ENCODE measurements at places on chromosomes 3 and 15.

DNA sequence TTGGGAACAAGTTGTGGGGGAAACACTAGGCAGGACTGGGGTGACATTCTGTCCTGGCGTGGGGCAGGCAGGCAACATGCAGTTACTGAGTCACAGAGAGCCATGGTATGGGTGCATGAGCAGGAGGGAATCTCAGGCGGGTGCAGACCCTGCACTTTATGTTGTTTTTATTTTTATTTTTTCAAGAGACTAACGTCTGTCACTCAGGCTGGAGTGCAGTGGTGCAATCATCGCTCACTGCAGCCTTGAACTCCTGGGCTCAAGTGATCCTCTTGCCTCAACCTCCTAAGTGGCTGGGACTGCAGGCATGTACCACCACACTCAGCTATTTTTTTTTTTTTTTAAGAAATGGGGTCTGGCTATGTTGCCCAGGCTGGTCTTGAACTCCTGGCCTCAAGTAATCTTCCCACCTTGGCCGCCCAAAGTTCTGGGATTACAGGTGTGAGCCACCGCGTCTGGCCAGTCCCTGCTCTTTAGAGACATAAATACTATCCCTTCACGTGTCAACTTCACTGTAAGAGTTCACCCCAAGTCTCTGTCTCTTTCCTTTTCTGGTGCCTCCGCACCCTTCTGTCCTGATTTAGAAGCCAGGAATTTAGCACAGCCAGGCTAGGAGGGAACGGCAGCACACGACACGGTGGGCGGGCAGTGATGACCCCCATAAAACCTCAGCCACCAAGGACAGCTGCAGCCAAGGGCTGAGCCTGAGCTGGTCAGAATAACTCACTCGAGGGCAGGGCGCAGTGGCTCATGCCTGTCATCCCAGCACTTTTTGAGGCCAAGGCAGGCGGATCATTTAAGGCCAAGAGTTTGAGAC lies 72.8 kb upstream of the IQSEC1 start:
- DNase-seq: no peak

- DNase-seq: no peak
Observed at GRCh38 chr15:62850318-62850717, 192.2 kb upstream of the TPM1 start.

DNA sequence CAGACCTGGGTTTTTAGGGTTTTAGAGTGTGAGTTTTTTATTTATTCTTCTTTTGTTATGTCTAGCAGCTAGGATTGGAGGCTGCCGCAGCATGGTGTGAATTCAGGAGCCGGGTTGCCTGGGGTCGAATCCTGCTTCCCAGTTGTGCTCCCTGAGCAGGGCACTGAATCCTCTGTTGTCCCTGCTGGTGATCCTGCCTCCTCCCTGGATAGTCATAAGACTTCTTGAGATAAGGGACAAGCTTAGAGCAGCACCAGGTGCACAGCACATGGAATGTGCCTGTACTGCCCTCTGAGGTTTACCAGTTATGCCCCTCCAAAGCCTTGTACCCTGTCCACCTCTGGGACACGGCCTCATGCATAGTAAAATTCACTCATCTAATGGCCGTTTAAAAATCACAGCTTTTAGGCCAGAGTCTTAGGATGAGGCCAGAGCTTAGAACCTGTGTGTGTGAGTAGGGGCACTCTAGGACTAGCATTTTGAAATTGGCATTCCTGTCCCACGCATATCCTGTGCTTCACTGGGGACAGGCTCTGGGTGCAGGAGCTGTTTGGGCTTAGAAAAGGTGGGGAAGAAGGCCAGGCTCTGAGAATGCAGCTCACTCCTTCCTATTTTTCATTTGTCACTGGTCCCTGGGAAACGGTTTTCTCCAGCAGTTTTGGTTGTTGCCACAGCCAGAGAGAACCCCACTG lies 47.7 kb downstream of the CHCHD6 start:
- no peak for DNase-seq

DNA sequence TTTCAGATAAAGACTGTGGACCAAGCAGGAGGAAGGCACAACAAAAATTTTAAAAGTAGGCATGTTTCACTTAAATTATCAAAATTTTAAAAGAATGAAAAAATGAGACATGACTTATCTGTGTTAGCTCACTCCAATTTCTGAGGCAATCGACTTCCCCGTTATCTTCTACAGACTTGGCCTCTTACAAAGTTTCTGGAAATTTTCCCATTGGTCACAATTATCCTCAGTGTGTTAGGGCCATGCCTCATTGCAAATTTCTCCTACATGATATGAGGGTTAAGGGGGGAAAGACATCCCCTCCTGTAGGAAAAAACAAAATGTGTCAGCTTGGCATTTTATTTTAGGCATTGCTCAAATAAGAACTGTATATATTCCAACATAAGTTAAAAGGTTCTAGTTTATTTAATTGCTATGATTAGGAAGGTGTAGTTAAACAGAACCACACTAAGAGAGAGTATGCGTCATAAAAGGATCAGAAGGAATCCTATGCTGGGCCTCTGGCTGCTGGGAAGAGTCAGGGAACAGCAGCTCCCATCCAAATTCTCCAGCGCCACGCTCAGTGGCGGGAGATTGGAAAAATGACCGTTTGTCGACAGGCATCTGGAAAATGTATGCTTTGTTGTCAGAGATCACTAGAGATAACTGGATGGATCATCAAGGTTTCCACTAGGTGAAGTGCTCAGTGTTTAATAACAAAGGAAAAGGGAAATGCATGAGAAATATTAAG lies 463.6 kb upstream of the NR2F2 start:
- DNase-seq: no peak

DNA sequence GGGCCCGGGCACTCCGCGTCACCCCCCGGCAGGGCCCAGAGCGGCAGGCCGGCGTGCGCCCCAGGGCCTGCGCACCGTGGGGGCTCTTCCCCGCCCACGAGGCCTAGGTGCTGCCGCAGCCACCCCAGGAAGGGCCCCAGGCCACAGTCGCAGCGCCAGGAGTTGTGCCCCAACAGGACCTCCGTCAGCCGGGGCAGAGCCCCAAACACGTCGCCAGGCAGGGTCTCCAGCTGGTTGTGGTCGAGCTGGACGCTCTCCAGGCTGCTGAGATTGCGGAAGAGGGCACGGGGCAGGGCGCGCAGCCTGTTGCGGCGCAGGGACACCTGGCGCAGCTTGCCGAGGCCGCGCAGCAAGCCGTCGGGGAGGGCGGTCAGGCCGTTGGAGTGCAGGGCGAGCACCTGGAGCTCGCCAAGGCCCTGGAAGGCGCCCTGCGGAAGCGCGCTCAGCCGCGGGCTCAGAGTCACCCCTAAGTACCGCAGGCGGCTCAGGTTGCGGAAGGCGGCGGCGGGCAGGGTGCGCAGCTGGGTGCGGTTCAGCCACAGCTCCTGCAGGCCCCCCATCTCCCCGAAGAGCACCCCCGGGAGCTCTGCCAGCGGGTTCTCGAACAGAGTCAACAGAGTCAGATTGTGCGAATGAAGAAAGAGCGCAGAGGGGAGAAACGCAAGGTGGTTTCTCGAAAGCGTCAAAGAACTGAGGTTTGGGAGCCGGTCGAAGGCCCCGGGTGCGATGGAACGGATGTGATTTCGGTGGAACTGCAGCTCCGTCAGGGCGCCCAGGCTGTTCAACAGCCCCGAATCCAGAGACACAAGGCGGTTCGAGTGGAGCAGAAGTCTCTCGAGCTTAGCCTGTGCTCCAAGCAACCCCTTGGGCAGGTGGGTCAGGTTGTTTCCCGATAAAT lies 2.0 kb downstream of the GP5 start:
- no peak for DNase-seq

DNA sequence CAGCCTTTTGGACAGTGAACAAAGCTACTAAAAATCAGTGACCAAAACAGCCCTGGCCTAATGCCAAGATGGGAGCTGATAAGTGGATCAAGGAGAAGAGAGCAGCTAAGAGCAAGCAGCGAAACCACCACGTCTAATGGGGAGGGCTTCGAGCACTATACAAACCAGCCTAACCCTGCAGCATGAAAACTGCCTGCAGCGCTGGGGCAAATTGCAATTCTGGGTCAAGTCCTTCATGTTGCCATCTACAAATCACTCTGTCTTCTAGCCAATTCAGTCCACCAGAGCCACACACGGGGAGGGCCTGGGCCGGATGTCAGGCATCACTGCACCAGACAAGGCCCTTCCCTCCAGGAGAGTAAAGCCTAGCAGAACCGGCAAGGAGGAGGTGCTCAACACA lies 30.5 kb upstream of the SPATA12 start:
- no peak for DNase-seq

DNA sequence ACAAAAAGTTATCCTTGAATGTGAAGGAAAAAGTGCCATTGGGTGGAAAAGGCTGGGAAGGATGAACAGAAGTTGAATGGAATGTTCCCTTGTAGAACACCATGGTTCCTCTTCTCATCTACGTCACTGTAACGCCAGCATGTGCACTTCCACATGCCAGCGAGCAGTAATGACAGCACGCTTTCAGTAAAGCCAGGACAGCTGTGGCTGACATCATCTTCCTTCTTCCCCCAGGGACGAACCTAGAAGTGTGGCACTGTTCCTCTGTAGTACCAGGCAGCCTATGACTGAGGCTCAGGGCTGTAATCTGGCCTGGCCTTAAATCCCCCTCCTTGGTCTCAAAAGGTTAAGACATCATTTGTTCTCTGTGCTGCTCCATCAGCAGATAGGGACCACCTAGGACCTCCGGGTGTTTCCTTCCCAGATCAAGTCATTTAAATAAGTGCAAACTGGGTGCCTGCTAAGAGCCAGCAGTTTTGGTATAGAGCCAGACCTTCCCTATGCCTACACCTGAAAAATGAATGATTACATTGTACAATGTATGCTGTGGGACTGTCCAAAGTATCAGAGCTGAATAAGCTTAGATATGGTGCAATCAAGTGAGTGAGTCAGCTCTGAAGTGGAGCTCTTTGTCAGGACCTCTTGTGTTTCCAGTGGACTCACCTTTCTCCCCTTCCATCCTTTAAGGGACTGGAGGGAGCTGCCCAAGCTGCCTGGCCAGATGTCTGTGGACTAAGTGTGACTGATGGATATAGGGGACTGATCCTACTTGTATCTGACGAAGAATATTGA lies 5.6 kb upstream of the SRPRB start:
- no peak for DNase-seq

DNA sequence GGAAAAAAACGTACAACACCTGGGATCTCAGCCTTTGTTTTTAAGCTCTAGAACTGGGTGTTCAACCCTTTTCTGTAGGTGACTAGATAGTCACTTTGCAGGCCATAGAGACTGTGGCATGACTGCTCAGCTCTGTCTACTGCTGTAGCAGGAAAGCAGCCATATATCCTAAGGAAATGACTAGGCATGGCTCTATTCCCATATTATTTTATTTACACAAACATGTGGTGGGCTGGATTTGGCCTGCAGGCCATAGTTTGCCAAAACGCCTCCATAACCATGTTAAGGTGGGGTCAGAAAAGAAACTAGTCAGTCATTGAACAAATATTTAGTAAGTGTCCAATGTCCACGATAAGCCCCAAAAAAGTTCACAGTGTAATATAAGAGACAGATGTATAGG lies 452.5 kb downstream of the MCTP2 start:
- no peak for DNase-seq

DNA sequence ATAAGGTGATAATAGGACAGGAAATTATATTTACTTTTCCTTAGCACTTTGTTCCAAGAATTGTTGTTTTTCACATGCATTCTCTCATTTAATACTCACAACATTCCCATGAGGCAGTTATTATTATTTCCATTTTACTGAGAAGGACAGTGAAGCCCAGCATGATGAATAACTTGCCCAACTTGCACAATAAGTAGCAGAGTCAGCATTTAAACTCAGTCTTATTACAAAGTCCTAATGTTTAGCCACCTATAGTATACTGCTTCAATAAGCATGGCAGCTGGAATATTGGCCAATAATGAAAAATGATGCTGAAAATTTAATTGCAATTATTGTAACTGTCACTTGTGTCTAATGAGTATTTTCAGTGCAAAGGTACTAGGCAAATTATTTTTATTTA lies 45.7 kb downstream of the SYNPR start:
- no peak for DNase-seq

GRCh38 chr15:58582160-58582559 lies 150.4 kb downstream of the LIPC start:
- DNase-seq: no peak

- DNase-seq: no peak
Observed at GRCh38 chr3:184184546-184185230, 1.3 kb upstream of the ABCF3 start.

- no peak for DNase-seq
Observed at GRCh38 chr3:5304188-5304587, 116.7 kb downstream of the EDEM1 start.

GRCh38 chr15:26128611-26129140 lies 265.5 kb upstream of the ATP10A start:
- no peak for DNase-seq

- DNase-seq: no peak
Observed at GRCh38 chr3:120908795-120909601, 993 bp downstream of the STXBP5L start.

GRCh38 chr3:128197855-128198254 lies 44.6 kb downstream of the EEFSEC start:
- DNase-seq: no peak

DNA sequence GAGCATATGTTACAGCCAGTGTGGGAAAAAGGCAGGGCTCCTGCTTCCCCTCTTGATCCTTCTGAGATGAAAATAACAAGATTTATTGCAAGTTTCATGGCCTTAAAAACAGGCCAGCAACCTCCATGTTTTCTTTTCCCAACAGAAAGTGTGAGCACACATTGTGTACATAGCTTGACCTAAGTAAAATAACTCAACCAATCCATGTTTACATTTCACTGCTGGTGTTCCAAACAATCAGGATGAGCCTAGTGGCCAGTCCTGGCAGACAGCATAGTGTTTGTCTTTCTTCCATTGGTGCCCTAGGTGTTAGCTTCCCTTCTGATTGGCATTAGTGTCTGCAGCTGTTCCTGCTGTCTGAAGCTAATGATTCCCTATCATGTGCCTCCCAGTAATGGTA lies 847.7 kb downstream of the EPHA3 start:
- DNase-seq: no peak

GRCh38 chr15:58761010-58761388 lies 10.1 kb upstream of the MINDY2 start:
- no peak for DNase-seq

DNA sequence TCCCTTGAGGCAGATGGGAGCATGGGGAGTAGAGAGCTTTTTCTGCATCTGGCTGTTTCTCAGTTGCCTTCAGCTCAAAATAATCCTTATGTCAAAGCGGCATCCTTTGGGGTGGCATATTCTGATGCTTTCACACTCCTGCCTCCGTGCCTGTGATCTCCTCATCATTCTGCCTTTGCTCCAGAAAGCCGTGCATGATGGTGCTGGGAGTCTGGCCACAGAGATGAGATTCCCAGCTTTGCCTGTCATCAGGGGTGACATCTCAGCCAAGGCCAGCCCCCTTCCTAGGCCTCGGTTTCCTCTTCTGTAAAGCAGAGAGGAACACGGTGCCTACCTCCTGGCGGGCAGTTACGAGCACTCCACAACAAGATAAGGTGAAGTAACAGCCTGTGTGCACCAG lies 96.3 kb upstream of the ALDH1A3 start:
- no peak for DNase-seq

GRCh38 chr3:149080699-149081091 lies 5.6 kb downstream of the HLTF start:
- DNase-seq: no peak

DNA sequence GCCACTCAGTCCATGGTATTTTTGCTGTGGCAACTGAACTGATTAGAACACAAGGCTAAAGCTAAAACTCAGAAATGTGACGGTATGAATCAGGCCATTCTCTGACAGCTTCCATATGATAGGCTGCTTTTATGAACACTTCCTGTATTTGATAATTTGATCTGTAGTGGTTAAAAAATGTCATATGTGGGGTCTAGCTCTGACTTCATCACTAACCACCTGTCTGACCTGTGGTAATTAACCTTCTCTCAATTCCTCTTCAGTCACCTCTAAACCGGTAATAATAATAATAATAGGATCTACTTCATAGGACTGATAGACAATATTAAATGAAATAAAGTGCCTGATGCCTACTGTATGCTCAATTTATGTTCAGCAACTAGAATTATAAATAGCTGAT lies 223.2 kb downstream of the MBNL1 start:
- no peak for DNase-seq
